CD4-positive, alpha-beta T cell treated with Interleukin-21 for 1 hour (primary cell): ENCODE measurements at places on chromosomes 12 and 14.

DNA sequence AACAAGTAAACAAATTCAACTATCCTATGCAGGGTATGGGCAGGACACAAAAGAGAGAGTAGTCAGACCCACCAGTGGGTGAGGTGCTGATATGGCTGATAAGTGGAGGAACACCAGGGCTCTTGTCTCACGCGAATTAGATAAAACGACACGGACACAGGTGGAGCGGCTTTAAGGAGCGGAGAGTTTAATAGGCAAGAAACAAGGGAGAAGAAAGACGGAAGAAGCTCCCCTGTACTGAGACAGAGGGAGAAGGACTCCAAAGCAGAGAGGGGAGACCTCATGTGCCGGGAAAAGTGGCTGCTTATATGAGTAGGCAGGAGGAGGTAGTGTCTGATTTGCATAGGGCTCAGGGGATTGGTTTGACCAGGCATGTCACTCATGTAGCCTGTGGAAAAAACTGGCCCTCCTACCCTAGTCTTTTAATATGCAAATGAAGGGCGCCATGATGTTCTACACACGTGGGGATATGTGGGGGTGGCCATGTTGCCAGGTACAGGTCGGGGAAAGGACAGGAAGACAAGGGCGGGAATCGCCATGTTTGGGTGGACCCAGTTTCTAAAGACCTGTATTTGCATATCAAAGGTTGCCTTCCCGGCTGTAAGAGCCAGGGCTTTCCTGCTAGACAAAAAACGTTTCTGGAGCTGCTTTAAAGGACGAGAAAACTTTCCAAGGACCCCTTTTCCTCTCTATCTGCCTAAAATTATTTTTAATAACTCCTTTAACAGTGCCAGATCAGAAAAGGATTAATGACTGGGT, 28.8 kb downstream of the RPGRIP1 start:
- peak; percentile 91 for DNase-seq

DNA sequence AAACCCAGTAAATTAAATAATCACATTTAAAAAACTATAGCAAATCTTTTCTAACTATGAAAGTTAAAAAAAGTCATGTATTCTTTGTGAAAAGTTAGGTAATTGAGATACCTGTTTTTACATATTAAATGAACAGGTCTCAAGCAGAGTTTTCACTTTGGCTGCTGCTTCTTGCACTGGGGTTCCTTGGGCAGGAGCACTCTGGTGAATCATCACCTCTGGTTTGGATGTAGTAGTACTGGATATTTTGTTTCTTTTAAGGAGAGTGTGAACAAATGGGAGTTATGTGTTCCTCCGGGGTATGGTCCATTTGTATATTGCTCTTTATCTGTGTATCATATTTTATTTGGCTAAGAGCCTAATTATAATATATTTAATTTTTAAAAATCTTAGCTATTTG, 82.7 kb downstream of the FUT8 start:
- no peak for DNase-seq

DNA sequence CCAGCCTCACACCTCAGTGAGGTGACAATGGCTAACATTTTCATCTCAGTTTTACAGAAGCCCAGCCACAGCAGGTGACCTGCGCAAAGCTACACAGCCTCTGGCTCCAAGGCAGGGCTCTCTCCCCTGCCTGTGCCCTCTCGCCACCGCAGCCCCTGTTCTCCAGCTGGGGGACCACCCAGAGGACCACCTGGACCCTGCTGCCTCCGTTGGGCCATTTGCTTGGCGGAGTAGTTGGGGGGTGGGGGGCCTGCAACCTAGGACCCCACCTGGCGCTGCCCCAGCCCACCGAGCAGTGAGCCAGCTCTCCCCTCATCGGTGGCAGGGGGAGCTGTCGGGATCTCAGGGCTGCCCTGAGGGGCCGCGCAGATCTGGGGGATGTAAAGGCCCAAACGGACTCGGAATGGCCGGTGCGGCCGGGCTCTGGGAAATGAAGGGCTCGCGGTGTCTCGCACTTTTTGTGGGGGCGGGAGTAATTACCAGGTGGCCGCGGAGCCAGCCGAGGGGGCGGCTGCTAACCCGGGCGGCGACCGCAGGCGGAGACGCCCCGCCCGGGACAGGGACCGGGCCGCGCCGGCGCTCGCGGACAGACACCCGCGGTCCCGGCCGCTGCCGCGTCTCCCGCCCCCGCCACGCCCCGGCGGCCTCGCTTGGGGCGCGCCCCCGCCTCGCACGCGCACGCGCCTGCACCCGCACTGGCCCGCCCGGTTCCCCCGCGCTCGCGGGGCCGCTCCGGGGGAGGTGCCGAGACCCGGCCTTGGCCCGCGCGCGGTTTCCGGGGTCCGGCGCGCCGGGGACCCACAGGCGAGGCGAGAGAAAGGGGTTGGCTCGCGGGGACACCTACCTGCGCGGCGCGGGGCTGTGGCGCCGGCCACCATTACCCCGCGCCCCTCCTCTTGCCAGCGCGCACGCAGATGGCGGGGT, 8.6 kb upstream of the GPR68 start:
- peak; percentile 69 for DNase-seq

DNA sequence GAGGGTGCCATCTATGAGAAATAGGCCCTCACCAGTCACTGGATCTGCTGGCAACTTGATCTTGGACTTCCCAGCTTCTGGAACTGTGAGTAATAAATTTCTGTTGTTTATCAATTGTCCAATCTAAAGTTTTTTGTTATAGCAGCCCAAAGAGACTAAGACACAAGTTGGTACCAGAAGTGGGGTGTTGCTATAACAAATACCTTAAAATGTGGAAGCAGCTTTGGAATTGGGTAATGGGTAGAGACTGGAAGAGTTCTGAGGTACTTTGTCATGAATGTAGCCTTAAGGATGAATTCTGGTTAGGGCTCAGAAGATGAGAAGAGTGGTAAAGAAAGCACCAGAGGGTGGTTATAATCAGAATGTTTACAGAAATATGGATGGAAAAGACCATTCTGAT, 21.5 kb downstream of the GMFB start:
- DNase-seq = no peak

- DNase-seq = no peak
Measured at GRCh38 chr12:95763809-95764253, 26.7 kb downstream of the NTN4 start.

- DNase-seq = no peak
Measured at GRCh38 chr14:90641615-90642243, 174.5 kb downstream of the TTC7B start.

- no peak for DNase-seq
Measured at GRCh38 chr12:32423559-32423958, 24.2 kb downstream of the FGD4 start.

DNA sequence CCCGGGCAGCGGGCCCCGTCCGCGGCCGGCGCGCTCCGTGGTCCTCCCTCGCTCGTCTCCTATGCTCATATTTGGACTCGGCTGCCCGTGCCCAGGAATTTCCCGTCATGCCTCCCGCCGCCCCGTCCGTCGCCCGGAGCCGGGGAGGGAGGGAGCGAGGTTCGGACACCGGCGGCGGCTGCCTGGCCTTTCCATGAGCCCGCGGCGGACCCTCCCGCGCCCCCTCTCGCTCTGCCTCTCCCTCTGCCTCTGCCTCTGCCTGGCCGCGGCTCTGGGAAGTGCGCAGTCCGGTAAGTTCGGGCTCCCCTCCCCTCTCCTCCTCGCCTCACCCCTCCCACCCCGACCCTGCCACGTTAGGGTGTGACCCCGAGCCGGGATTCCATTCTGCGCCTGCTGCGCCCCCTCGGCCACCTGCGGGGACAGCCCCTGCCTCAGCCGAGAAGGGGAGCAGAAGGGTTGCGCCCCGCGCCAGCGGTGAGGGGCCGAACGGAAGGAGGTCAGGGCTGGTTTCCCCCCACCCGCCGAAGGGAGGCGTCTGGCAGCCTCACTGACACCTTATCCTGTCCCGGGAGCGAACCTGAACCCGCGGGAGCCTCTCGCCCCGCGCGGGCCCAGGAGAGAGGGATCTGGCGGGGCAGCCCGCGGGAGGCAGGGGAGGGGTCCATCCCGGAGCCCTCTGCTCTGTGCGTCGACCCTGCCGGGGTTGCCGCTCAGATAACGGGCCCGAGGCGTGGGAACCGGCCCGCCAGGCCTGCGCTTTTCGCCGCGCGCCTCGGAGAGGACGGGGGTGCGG, at the start of gene MSRB3:
Gene MSRB3, plus strand, starts transcription at position 108 of the 793 bp plus-strand sequence. CDS start 29,897 bp downstream, outside the sequence.
- DNase-seq = no peak

DNA sequence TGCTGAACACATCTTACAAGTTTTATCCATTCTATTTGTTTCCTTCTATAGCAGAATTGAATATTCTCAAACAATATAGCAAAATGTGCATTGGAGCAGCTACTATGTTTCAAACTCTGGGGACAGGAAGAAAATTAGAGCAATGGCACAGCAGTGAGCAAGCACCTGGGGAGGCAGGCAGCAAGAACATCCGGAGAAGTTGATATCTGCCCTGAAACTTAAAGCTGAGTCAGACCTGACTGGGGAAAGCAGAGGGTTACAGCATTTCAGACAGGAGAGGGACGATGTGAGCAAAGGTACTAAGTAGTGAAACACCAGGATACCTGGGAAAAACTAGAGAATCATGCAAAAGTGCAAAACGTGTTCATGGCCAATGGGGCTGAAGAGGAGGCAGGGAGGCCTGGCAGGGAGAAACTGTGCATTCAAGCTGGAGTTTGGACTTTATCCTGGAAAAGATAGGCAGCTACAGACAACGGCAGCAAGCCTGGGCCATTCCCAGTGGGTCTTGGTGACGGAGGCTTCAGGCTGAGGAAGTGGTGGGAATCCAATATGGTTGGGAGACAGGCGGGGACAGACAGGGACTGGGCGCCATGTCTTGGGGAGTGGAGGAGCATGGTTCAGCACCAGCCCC, 118.0 kb upstream of the CDKN3 start:
- DNase-seq = no peak

- no peak for DNase-seq
Measured at GRCh38 chr14:76537906-76538647, 162.1 kb downstream of the ESRRB start.

GRCh38 chr12:69508091-69508490, 37.9 kb downstream of the FRS2 start:
- no peak for DNase-seq

DNA sequence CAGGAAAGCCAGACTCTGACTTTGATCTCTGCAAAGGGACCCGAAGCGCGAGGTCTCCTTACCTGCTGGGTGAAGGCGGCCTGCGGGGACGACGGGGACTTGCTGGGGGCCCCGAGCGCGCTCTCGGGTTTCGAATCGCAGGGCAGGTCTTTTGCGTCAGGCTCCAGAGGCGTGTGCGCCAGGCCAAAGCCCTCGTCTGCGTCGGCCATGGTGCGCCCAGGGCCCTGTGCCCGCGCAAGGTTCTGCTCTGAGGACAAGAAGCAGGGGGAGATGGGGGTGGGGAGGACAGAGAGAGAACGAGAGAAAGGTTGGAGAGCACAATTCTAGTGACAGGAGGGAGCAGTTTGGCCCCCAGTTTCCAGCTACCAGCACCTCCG, 2.3 kb downstream of the TBX5 start:
- no peak for DNase-seq

DNA sequence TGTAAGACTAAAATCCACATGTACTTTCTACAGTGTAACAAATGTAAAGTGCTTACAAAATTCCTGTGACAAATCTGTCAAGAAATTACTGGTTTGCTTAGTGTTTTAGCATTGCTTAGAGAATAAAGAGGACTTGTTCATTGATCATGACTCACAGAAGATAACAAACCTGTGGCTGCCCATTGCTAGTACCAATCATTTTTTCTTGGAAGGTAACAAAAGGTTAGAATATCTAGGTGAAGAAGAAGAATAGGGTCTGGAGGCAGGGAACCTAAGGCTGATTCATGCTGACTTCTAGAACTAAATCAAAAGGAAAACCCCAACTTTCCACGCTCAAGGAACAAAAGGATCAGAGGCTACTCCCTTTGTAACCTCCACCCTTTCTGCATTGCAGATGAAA, 232.7 kb upstream of the ABCD2 start:
- DNase-seq = no peak

DNA sequence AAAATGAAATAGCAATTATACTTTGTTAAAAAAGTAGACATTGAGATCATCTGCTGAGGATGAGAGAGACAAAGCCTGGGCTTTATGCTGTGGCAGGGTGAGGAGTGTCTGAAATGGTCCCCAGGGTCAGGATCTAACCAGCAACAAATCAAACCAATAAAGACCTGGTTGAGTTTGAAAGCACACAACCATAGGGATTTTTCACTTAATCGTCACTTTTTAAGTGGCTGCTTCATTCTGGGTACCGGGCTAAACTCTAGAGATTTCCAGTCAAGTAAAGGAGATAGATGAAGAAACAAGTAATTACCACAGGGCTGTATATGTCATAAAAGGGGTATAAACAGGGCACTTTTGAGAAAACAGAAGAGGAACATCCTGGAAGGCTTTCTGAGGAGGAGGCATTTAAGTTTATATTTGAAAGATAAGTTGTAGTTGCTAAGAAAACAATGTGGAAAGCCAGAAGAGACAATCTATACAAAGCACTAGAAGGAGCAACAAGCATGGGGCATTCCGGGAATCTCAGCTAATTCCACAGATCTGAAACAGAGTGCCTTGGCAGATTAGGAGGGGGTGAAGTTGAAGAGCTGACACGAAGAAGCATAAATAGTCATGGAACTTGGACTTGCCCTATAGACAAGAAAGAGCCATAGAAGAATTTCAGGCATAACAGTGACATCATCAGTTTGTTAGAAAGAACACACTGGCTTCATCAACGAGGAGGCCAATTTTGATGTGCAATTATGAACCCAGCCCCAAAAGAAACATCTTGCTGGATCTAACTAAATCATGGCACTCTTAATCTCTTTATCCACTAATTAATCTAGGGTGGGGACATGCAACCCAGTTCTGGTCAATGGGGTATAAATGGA, 46.9 kb upstream of the FRS2 start:
- DNase-seq = no peak

- peak; percentile 9 for DNase-seq
Measured at GRCh38 chr14:92898566-92899131, 24.3 kb upstream of the CHGA start.

DNA sequence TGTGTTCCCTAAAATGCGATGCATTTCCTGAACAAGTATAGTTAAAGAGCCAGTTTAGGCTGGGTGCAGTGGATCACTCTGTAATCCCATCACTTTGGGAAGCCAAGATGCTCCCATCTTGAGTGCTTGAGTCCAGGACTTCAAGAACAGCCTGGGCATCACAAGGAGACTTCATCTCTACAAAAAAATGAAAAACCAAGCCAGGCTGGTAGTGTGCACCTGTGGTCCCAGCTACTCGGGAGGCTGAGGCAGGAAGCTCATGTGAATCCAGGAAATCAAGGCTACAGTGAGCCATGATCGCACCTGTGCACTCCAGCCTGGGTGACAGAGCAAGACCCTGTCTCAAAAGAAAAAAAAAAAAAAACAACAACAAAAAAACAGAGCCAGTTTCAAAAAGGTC, 26.3 kb downstream of the HECTD1 start:
- no peak for DNase-seq

GRCh38 chr14:33788161-33788560, 162.7 kb downstream of the EGLN3 start:
- no peak for DNase-seq

DNA sequence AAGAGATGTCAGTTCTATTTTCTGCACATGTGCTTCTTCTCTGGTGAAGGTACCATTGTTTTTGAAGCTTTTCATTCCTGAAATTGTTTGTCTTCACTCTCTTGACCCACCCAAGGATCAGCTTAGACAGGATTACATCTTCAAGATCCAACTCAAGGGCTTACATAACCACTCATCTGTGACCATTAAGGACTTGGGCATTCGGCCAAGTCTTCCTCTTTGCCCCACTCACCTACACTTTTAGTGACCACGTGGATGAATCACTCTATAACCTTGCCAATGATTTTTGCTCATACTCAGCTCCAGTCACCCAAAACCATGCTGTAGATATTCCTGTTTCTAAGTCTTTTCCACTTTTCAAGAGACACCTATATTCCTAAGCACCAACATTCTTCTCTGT, 36.5 kb upstream of the SSTR1 start:
- DNase-seq = no peak
